Hepatocyte (in vitro differentiated cells): ENCODE measurements at places on chromosomes 4 and X. TPM values are rescaled to one million over a fixed set of nuclear protein-coding genes. Genes with fewer than 3 reads are reported as not detected.

Gene CT45A1
- polyA plus RNA-seq, result not detected in 2 replicates

Gene ARHGAP36
- polyA plus RNA-seq, result not detected in 2 replicates

Gene GAGE2A
- polyA plus RNA-seq, result not detected in 2 replicates

GRCh38 chr4:42761804-42762203 is 104.9 kb upstream of the ATP8A1 start:
- H3K4me3 ChIP-seq, result no peak overlapping the region
- H3K27me3 ChIP-seq, result peaks cover 3% of the 10 kb centered on the region
- no peaks in the 10 kb centered on the region for H3K4me1 ChIP-seq

DNA sequence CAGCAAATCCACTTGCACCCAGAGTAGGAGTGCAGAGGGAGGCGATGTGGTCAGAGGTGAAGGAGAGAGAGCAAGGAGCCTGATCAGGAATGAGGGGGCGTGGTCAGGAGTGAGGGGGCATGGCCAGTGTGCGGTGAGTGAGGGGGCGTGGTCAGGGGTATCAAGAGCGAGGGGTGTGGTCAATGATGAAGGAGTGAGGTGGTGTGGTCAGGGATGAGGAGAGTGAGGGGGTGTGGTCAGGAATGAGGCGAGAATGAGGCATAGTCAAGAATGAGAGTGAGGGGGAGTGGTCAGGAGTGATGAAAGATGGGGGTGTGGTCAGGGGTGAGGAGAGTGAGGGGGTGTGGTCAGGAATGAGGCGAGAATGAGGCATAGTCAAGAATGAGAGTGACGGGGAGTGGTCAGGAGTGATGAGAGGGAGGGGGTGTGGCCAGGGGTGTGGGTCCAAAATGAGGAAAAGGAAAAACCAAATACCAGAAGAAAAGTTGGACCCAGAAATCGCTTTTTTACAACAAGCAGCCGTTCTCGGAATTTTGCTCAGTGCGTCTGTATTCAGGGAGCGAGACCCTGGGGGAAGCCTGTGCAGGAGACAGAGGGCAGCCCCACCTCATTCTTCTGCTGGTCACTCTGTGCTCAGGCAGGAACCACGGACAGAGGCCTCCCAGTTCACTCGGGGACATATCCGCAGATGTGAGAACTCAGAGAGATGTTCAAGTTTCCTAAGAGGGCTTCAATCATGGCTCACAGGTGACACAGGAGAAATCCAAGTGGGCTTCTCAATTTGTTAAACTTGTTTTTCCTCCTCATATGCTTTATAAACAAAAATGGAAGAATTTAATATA is 47.5 kb downstream of the MAGEA1 start:
- peak overlapping the region; percentile 62 for H3K27ac ChIP-seq
- no peaks in the 10 kb centered on the region for H3K36me3 ChIP-seq
- H3K4me3 ChIP-seq, result no peak overlapping the region
- peak; percentile 87 for DNase-seq
- H3K4me1 ChIP-seq, result no peaks in the 10 kb centered on the region

GRCh38 chr4:128751354-128751753 is 58.1 kb upstream of the JADE1 start:
- H3K4me1 ChIP-seq, result no peaks in the 10 kb centered on the region
- no peak for DNase-seq
- H3K36me3 ChIP-seq, result no peaks in the 10 kb centered on the region

- H3K4me3 ChIP-seq, result no peak overlapping the region
- no peaks in the 10 kb centered on the region for H3K4me1 ChIP-seq
- no peak for DNase-seq
- H3K27me3 ChIP-seq, result no peaks in the 10 kb centered on the region
- H3K27ac ChIP-seq, result no peak overlapping the region
Measured at GRCh38 chr4:7357323-7357722, 77.4 kb downstream of the PSAPL1 start.
